Kidney epithelial cell (primary cell): ENCODE measurements at places on chromosomes 5 and 9. TPM values are rescaled to one million over a fixed set of nuclear protein-coding genes. Genes with fewer than 3 reads are reported as not detected.

Gene CCL21
- not detected in 2 replicates for total RNA-seq

Gene C9orf153
- not detected in 2 replicates for total RNA-seq

DNA sequence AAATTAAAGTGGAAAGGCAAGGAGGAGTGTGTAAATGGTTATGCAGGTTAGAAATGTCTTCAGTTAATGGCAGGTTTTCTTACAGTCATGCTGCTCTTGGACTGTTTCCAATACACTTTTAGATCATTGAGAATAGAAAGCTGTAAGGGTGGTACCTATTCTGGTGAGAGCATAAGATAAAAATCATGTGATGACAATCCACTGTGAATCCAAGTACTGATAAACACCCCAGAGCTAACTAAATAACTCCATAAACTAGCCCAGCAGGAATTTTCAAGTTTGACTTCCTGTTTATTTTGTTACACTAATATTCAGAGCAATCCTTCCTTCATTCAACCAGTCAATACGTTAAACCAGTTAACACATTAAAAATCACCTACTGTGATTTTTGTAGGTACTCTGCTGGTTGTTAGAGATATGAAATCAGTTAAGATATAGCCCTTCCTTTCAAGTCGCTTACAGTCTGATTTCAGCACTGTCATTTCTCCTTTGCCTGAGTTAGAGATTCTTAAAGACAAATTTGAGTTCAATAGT, 22.6 kb downstream of the VCAN start:
- DNase-seq, result no peak

Gene PRR7
- 5.8 and 10.3 TPM in 2 replicates for total RNA-seq

Gene DIAPH1
- 99.7 and 103 TPM in 2 replicates for total RNA-seq
